ENCODE measurements at places on chromosomes 7 and 10.

- DNase-seq, result no peak
Measured at GRCh38 chr10:70093335-70093944, 39.2 kb downstream of the AIFM2 start.

DNA sequence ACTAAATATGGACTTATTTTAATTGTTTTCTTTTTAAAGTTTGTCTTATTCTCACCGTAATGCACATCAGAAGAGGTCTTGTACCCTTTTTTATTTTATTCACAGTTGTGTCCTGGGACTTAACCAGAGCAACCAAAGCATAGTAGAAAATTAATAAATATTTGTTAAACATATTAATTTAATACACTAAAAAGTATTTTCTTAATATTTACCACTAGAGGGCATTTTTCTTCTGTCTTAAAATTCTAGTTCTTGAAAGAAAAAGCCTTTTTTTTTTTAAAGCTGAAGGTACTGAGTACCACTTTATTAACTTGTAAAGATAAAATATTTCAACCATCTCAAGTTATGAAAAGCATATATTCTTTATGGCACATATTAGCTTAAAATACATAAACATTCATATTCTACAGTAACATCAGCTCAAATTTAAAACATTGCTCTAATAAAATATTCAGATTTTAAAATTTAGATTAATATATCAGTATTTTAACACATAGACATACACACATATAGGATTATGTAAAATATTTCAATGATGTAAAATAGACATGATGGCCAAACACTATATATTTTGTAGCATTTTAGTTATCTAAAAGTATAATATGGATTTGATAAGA is 260.4 kb downstream of the SEMA3A start:
- no peak for DNase-seq

DNA sequence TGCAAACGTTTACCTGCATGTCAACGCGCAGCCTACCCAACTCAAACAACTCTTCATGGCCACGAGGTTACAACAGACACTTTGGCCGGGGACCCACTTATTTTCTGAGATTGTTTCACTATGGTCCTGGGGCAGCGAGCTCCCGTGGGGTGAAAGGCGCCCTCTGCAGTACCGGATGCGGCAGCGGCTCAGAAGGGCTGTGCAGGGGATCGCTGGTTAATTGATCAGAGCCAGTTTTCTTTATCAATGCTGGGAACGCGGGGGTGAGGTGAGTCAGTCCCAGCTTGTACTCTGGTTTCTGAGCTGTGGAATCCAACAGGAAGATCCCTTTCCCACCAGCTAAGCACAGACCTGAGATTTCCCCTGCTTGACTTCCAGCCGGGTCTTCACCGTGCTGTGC is 366.5 kb upstream of the KLF6 start:
- DNase-seq, result no peak

DNA sequence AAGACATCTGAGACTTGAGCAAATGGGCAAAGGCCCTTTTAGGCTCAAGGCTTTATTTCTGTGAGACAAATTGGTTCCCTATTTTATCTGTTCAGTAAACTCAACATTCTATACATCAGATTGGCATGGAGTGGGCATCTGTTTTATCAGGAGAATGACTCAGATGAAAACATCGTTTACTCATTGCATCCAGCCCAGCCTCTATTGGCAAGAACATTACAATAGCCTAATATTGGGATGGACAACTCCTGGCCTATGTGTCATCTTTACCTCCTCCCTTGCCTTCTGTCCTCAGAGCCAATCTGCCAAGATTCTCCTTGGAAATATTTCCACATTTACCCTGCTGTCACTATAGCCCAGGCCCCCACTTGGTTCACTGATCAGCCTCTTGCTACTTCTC is 5.5 kb upstream of the BLNK start:
- no peak for DNase-seq

- DNase-seq, result no peak
Measured at GRCh38 chr7:138902161-138902560, 79.0 kb downstream of the KIAA1549 start.

DNA sequence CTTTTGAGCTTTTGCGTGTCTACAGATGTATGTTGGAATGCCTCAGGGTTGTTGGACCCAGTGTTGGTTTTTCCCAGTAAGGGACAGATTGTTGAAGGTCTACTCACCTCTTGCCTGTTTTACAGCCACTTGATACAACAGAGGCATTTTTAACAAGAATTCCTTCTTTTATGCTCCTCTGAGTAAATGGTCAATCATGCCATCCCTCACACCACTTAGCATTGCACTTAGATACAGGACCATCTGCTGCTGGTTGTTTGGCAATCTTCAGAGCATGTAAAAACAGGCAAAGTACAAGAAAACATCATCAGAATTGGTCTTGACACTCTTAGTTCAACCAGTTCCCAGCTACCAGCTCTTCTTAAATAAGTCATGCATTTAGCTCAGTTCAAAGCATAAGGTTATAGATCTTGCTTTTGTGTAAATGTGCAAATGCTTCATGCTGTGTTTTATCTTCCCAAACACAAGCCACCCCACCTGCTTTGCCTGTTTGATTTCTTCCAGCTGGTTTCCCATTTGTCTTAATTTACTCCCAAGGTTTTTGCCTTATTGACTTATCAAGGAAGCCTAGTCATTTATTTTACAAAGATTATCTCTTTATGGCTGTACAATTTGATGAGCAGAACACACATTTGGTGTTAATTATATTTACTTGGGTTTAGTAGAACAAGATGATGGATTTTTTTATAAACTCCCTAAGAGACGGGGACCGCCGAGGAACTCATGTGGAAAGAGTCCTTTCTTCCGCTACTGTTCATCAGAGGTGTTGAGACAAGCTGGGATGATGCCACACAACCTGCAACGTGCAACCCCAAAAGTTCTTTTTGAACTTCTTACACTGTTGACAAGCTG is 136.6 kb downstream of the AHR start:
- no peak for DNase-seq

GRCh38 chr7:77923419-77923818 is 124.8 kb downstream of the PHTF2 start:
- DNase-seq, result no peak

DNA sequence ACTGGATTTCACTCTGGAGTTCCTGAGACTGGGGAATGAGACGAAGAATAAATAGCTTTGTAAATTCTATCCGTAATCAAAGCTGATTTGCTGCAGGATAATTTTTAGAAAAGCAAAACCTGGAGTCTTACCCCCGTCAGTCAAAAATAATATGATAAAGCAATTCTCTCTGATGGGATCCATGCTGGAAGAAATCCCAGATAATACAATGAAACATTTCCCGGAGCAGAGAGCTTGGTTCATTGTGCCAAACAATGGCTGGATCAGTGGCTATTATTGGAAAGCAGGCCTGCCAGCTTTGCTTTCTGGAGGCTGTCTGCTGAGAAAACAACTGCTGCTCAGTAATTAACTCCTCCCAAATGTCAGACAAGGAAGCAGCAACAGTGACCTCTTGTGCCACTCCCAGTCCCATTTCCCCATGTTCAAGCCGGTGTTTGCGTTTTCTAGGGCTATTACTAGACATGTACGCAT is 609.4 kb upstream of the PCDH15 start:
- peak; percentile 15 for DNase-seq

- DNase-seq, result no peak
Measured at GRCh38 chr7:727104-727805, at the start of gene PRKAR1B. Gene PRKAR1B, minus strand, starts transcription at chr7:727281. Its CDS starts 15,776 bp downstream, at chr7:711505.

DNA sequence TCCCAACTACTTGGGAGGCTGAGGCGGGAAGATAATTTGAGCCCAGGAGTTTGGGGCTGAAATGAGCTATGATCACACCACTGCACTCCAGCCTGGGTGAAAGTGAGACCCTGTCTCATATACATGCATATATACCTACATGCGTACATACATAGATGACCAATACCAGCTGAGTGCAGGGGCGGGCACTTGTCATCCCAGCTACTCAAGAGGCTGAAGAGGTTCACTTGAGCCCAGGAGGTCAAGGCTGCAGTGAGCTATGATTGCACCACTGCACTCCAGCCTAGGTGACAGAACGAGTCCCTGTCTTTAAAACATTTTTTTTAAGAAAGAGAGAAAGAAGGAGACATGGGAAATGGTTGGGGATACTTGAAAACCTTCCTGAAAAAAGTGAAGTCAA is 17.4 kb upstream of the PROSER2 start:
- DNase-seq, result no peak

- DNase-seq, result peak; percentile 30
Measured at GRCh38 chr10:11874568-11875493, 51.7 kb downstream of the PROSER2 start.

- DNase-seq, result no peak
Measured at GRCh38 chr10:53898532-53898931, 902.5 kb downstream of the PCDH15 start.

DNA sequence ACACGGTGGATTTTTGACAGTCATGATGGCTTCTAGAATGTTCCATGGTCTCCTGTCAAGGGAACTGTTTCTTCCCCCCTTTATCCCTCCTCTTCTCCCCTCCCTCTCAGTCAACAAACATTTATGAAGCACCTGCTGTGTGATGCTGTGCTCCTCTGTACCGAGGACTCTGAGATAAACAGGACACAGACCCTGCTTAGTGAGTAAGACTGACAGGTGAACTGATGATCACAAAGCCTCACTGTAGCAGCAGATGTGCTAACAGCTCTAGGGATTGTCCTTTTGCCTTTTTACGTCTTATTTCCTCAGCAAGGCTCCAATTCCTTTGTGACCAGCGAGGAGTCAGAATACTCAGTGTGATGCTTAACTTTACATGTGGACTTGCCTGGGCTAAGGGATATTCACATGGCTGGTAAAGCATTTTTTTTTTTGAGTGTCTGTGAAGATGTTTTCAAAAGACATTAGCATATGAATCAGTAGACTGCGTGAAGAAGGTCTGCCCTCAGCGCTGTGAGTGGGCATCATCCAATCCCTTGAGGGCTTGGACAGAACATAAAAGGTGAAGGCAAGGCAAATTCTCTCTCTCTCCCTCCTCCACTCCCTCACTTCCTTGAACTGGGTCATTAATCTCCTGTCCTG is 170.1 kb downstream of the ADRA2A start:
- no peak for DNase-seq

DNA sequence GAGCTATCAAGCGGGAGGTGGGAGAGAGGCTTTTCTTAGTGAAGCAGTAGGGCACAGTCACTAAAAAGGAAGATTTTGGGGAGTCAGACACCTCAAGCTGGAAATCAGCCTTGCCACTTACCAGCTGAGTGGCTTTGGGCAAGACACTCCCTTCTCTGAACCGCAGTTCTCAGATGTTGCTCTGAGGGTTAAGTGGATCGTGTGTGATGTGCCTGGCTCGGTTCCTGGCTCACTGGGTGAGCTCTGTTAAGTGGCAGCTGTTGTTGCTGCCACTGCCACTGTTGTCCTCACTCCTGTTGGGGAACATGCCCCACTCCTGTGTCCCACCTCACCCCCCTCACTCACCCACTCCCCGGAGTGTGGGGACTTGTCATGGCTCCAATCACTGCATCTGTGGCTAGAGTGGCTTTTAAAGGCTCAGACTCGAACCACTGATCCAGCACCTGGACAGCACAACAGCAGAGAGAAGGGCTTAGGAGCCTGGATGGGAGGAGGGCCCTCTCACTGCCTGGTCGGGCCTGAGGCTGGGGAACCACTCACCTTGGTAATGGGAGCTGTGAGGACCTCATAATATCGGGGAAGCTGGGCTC is 20.0 kb downstream of the PYROXD2 start:
- DNase-seq, result no peak

DNA sequence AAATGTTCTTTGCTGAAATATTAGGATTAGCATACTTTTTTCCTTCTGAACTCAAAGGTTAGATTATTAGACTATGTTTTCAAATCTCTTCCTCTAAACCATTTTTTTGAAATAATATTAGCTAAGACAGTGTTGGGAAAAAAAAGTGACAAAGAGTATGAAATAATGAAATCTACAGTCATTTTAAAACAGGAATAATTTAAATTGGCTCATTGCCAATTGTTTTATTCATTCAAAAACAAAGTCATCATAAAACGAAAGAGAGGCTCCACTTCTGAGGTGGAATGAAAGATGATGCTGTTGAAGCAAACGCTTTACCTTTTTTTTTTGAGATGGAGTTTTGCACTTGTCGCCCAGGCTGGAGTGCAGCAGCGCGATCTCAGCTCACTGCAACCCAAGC is 51.2 kb downstream of the RNF32 start:
- DNase-seq, result no peak

- no peak for DNase-seq
Measured at GRCh38 chr7:133704453-133704852, 422.7 kb upstream of the LRGUK start.

DNA sequence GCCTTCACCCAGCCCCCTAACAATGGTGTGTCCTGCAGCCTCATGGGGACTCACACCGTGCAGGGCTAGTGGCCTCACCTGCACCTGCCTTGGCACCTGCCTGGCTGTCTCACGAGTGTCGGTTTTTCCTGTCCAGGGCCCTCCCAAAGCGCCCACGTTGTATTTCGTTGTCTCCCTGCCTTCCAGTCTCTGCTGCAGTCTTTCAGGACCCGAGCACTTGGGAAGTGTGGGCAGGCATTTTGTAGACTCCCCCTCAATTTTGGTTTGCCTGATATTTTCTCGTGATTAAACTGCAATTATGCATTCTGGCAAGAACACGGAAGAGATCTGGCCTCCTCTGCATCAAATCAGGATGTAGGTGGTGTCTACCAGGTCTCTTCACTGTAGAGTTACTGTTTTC is 17.9 kb downstream of the BNIP3 start:
- DNase-seq, result no peak

GRCh38 chr7:46715579-46715978 is 794.5 kb upstream of the IGFBP3 start:
- DNase-seq, result no peak

- no peak for DNase-seq
Measured at GRCh38 chr10:5666841-5667630, 641 bp upstream of the ASB13 start.

GRCh38 chr7:51346126-51346525 is 29.5 kb upstream of the COBL start:
- no peak for DNase-seq

DNA sequence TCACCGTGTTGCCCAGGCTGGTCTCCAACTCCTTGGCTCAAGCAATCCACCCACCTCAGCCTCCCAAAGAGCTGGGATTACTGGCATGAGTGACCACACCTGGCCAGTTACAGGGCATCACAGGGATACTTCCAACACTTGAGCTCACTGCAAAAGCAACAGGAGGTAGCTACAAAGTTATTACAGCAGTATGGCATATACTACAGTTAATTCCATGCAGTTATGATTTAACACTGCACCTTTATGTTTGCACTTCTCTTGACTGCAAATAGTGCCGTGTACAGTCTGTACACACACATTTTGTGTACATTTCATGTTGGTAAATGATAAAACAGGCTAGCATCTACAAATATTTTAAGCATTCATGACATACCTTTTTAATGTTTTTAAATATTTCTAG is 21.3 kb downstream of the SRPK2 start:
- no peak for DNase-seq

- no peak for DNase-seq
Measured at GRCh38 chr10:74988054-74988775, 123.2 kb upstream of the SAMD8 start.

DNA sequence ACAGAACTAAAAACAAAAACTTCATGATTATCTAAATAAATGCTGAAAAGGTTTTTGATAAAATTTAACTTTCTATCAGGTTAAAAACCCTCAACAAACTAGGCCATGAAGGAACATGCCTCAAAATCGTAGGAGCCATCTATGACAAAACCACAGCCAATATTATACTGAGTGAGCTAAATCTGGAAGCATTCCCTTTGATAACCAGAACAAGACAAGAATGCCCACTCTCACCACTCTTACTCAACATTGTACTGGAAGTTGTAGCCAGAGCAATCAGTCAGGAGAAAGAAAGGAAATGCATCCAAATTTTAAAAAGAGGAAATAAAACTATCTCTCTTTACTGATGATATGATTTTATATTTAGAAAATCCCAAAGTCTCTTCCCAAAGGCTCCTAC is 228.7 kb downstream of the CHRM2 start:
- DNase-seq, result no peak
